ENCODE measurements at places on chromosomes 3 and 15.
A peak's percentile ranks its signal among the peaks of the same experiment; 100 is the strongest.

GRCh38 chr3:120681506-120682038, 467 bp downstream of the HGD start:
- DNase-seq = no peak

DNA sequence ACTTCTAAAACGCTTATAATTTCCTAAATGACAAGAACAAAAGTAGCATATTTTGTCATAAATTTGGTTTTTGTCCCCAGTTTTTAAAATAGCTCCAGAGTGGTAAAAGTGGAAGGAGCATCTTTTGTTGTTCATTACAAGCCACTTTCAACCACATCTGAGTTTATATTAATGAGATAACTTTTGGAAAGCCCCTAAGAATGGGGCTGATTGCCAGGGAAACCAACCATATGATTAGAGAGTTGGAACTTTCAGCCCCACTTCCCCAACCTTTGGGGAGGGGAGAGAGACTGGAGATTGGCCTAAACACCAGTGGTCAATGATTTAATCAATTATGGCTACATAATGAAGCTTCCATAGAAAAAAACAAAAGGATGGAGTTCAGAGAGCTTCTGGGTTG, 57.4 kb downstream of the CPA3 start:
- no peak for DNase-seq

GRCh38 chr3:191973820-191974219, 512.9 kb downstream of the PYDC2 start:
- no peak for DNase-seq

DNA sequence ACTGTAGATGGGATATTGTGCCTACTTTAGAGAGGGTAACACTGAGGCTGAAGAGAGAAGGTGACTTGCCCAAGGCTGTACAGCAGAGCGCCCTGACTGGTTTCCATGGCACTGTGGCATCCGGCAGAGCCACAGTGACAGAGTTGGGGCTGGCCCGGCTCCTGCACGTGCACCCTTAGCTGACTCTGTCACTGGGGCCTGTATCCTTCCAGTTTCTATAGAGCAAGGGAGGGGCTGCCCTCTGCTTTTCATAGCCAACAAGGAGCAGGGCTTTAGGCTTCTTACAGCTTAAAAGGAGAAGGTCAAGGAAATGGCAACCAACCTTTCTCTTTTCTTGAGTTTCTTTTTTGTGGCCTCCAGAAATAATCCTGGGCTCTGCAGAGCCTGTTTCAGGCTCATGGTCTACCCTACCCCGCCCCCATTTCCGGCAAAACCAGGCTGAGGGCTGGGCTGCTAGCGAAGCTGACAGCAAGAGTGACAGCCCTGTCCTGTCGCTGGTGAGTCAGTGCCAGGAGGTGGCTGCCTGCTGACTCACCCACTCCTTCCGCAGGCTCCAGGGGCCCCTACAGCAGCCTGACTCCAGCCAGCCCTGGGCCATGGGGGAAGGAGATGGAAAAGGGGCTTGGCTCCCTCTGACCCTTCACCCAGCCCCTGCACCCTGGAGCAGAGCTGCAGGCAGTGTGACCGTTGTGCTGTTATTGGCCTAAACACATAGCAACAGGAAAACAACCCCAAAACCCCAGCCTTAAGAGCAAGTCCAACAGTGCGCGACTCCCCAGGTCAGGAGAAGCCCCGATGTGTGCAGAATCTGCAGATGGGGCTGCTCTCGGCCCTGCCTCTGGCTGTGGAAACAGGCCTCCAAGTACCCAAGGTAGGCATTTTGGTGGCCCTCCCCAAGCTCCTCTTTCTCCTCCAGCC, 29.8 kb downstream of the SLC6A6 start:
- DNase-seq = peak; percentile 83

- DNase-seq = no peak
Observed at GRCh38 chr3:140051019-140051957, 116.3 kb downstream of the CLSTN2 start.

DNA sequence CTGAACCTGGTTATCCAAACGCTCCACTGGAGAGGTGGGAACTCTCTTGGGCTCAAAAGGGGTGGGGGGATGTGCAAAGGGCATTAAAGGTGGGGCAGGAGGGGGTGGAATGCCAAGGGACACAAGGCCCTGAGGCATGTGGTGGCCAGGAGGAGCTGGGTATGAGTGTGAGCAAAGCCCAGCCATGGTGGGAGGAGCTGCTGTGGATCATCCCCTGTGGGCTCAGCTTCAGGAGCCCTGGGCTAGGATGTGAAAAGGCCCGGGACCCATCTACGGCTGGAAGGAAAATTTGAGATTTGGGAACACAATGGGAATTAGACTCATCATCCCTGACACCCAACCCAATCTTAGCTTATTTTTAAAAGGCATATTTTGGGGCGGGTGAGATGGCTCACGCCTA, 33.3 kb downstream of the MGLL start:
- DNase-seq = no peak

DNA sequence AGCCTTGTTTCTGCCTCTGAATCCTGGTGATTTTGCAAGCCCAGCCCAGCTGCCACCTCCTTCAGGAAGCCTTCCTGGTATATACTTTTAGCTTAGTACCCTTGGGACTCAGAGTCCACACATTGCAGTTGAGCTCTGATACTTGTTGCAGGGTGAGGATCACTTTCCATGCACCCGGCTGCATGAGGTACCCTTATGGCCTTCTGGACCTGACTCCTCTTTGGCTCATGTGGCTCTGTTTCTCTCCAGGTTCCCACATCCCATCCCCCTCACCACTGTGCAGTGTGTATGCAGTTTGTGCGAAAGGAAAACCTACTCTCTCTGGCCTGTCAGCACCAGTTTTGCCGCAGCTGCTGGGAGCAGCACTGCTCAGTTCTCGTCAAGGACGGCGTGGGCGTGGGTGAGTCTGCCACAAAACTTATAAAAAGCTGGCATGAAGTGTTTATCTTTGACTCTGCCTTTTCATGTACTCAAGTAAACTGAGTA, 23.1 kb upstream of the P4HTM start:
- DNase-seq = no peak

- DNase-seq = no peak
Observed at GRCh38 chr3:137041251-137041650, 83.5 kb downstream of the IL20RB start.

DNA sequence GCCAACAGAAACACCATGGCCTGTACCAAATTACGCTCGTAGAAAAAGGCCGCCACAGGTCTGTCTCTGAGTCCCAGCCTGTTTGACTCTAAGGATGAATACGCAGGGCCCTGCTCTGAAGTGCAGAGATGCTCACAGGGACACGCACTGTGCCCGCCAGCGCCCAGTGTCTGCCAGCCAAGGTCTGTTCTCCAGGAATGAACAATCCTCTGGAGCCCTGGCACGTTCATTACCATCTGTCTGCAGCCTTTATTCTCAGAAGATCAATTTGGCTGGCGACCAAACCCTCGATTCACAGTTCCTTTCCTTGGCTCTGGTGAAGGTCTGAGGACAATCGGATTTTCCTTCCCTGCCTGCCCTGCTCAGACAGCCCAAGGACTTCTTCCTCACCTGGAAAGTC, 66.3 kb downstream of the NIPA2 start:
- DNase-seq = no peak

DNA sequence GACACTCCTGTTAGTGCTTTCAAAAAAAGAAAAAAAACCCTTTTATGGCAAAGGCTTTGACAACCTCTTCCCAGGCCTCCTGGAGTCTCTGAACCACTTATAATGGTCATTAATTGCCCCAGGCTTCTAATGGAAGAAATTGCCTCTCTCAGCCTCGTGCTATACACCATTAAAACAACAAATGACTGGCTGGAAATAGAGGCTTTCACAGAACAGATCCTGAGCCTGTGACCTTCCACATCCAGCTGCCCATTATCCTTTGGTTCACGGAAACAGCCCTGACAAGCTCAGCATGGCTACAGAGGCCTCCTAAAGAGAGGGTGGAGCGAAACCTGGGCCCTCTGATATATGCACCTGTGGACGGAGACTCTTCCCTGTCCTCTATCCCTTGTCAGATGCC, 26.8 kb upstream of the MKRN3 start:
- DNase-seq = no peak

DNA sequence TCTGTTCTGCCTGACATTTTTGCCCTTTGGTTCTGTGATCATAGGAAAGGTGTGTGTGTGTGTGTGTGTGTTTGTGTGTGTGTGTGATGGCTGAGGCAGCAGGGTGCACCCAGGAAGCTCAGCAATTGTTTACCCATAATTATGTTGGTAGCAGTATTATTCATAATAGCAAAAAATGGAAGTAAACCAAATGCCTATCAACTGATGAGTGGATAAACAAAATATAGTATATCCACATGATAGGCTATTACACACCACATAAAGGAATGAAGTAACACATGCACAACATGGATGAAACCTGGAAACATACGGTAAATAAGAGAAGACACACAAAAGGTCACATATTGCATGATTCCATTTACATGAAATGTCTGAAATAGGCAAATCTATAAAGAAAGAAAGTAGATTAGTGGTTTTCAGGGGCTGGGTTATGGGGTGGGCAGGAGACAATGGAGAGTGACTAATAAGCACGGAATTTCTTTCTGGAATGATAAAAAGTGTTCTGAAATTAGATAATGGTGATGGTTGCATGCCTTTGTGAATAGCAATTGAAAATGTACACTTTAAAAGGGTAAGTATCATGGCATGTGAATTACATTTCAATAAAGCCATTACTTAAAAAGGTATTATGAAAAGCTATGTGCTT, 167.2 kb downstream of the POLR2M start:
- DNase-seq = no peak

DNA sequence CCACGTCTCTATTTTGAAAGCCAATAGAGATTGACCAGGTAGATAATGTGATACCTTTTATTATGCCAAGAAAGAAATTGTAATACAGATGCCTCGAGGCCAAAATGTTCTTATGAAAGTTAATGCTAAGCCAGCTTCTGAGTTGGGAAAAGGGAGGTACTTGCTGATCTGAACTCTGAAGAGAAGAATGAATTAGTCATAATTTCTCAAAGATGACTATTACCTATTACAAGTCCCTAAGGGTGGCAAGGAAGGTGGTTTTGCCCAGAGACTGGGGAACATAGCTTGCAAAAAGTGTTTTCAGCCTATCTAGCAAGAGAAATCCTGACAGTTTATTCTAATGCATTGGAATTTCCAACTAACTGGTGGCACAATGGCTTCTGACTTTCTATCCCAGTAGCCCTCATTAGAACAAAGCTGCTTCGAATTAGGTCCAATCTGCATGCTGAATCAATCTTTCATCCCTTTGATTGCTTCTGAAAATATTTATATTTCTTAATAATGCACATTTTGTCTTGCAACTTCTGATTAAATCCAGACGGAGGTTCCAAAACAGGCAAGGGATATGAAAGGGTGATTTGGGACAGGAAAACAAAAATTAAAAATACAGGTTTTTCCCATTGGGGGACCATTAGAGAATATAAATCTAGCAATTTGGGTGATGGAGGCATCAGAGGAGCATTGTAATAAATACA, 17.7 kb upstream of the NR2F2 start:
- DNase-seq = no peak

DNA sequence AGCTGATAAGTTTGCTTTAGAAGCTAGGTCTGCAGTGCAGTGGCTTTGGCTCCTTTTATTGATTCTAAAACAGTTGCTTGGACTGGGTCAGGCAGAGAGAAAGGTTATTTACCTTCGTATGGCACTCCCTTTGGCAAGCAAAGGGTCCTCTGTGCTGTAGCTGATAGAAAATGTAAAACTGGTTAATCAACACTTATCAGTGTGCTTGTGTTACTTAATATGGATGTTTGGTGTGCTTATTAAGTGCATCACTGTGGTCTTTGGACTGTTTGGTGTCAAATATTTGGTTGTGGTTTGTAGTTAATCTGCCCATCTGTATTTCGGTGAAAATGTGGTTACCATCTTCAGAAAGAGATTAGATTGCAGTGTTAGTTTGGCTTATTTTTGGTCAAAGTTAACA, 16.0 kb downstream of the UBE2E2 start:
- no peak for DNase-seq

GRCh38 chr3:197293605-197294237, 4.7 kb downstream of the DLG1 start:
- no peak for DNase-seq

- DNase-seq = no peak
Observed at GRCh38 chr3:73601011-73601410, 23.7 kb downstream of the PDZRN3 start.

GRCh38 chr3:105322570-105323273, 44.0 kb upstream of the ALCAM start:
- no peak for DNase-seq

DNA sequence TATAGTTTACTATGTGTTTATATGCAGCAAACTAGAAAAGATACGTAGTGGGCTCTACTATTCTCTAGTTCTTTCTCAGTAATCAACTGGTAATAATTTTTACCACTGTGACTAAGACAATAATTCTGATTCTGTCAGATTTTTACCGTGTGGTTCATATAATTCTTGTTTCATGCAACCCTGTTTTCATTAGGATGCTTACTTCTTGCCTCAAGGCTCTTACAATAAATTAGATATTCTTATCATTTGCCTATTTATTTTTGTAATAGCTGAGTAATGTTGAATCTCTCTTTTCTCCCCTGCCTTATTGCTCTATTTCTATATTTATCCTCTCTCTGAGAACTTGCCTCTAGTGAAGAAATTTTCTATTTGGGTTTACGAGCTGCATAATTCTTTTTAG, 524.7 kb downstream of the NAALADL2 start:
- DNase-seq = no peak

DNA sequence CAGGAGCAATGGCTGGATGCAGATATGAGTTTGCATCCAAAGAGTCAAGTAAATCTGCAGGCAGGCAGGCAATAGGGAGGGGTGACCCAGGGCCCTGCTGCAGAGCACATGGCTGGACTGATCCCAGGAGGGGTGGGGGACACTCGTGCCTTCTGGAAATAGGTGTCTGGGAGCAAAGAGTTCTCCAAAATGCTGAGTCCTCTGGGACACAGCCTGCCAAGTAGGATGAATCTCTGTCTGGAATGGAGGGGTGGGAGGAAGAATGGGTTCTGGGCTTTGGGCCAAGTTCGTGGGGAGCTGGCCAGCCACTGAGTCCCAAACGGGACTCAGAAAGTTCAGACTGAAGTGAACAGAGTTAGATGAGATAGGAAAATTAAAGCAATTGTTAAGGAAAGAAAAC, 214.5 kb downstream of the MTHFS start:
- DNase-seq = no peak

GRCh38 chr3:116001151-116001621, 377.9 kb downstream of the GAP43 start:
- peak; percentile 70 for DNase-seq

DNA sequence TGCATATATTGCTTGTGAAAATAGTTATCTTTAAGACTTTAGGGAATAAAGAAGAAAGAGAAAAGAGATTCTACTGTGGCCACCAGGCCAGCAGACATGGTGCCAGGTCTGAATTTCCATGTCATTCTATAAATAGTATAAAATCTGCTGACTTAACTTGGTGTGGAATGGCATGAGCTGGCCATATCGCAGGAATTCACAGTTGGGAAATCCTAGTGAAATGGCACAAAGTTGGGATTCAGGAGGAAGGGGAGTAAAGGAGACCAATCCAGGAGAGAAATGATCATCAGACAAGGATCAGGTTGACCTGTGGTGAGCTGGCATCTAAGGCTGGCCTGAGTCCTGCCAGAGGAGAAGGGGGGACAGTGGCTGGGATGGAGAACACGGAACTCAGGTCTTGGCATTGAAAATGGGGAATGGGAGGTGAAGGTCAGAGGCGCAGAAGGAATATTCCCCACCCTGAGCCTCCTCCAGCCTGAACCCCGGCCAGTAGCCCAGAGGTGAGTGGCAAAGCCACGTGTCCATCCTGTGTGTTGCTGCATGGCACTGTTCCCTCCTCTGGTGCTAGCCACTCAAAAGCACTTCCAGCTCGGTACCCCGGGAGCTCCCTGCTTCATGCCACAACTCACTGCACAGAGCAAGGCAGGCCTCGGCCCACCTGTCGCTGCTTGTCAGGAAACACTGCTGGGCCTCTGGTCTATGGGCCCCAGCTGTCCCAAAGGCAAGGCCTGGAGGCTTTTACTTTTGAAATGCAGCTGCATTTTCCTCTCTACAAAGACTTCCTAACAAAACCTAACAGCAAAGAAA, 51.4 kb downstream of the SSUH2 start:
- no peak for DNase-seq

Measured in foreskin melanocyte (primary cell).